ENCODE measurements at places on chromosomes 2 and 18. TPM values are rescaled to one million over a fixed set of nuclear protein-coding genes. Genes with fewer than 3 reads are reported as not detected.

The CCDC85A gene
- total RNA-seq: 0.13 TPM

The DES gene
- total RNA-seq: 3.0 TPM

The NMUR1 gene
- total RNA-seq: 0.07 TPM

The UGT1A3 gene
- not detected for total RNA-seq

The TFPI gene
- total RNA-seq: 489 TPM

The LOXL3 gene
- 110 TPM for total RNA-seq

The ALK gene
- total RNA-seq: 0.07 TPM

The CNPPD1 gene
- total RNA-seq: 31.5 TPM

The SCN9A gene
- 23.8 TPM for total RNA-seq

The PDE11A gene
- 0.50 TPM for total RNA-seq

The TMEM17 gene
- 2.6 TPM for total RNA-seq

The AQP12B gene
- total RNA-seq: not detected
